AML-193 (cell line): ENCODE measurements at places on chromosomes 11 and 22.

DNA sequence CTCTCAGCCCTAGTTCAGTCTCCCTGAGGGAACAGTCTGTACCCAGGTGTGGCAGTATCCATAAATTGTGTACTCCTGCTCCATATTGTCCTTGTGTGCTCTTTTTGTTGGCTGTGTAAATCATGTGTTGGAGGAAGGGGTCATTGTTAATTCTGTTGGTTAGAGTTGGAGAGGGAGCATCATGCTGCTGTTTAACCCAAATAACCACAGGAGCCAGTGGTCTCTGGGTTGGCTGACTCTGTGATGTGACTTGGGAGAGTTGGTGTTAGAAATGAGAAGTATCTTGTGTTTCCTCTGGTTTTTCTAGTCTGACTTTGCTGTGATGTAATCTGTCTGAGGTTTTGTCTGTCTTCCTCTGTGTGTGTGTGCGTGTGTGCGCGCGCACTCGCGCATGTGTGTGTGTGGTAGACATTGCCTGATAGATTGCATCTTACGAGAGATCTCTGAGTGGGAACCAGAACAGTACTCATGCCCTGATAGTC, 30.5 kb downstream of the CTNND1 start:
- peak; percentile 94 for DNase-seq

GRCh38 chr22:38042488-38042790, 14.8 kb upstream of the PICK1 start:
- DNase-seq: peak; percentile 32

DNA sequence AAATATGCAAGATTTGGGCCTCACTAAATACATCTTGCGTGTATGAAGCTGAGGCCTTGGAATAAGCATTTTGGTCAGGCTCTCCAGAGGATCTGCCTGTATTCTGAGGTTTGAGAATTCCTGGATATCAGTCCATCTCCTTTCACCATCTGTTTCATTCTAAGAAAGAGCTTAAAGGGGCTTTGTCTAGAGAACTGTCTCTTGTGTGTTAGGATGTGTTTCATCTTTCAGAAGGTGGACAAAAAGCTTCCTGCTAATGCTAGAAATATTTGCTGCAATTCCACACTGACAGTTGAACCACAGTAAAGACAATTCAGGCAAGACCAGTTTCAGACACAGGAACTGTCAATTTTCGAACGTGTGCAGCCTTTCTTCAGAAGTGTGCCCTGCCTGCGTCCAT, 185.4 kb downstream of the DBX1 start:
- DNase-seq: no peak

DNA sequence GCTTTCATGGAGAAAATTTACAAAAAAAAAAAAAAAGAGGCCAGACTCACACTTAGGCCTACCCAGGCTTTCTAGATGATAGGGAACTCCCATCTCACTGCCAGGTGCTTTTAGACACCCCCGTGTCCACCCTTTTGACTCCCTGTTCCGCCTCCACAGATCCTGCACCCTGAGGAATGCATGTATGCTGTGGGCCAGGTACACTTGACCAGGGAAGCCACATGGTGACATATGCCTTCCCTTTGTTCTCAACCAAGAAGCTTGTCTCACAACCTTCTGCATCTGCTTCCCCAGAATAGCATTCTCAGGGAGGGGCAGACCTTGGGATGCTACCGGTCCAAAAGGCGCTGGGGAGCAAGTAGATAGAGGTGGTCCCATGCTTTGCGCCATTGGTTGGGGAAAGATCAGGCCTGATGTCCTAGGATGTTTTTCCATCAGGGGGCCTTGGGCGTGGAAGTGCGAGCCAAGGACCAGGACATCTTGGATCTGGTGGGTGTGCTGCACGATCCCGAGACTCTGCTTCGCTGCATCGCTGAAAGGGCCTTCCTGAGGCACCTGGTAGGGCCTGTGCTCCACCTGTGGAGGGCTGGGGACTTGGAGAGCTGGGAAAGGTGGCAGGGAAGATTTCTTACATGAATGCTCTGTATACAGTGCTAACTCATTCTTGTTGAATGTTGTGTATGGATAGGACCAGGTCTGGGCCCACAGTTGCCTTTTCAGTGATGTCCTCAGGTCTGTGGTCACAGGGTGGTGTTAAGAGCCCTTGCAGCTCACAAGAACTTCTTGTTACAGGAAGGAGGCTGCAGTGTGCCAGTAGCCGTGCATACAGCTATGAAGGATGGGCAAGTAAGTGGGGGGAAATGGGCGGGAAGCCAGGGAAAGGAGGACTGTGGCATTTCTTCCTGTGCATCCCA, 7.5 kb downstream of the HMBS start:
- DNase-seq: no peak

GRCh38 chr11:86740628-86741483, 59.5 kb upstream of the PRSS23 start:
- DNase-seq: peak; percentile 53

GRCh38 chr11:56251954-56252353, at the start of gene OR5T3:
OR5T3 (plus strand) TSS chr11:56252254; CDS start chr11:56252254, 0 bp downstream.
- DNase-seq: no peak

GRCh38 chr11:124831897-124832296, 31.7 kb upstream of the MSANTD2 start:
- no peak for DNase-seq

DNA sequence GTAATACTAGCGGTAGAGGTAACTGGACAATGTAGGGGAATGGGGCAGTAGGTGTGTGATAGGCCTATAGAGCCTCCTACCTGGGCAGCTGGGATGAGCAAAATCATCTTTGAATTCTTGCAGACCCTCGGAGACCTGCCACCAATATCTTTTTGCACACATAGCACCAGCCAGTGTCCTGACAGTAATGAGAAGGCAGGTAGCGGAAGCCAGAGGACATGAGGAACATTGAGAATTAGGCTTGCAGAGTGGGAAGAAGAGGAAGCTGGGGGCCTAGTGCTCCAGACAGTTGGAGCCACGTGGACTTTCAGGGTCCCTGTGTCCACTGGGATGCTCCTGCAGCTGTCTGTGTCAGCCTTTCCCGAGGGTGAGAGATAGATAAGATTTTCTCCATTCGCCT, 17.2 kb upstream of the SYT13 start:
- DNase-seq: no peak

DNA sequence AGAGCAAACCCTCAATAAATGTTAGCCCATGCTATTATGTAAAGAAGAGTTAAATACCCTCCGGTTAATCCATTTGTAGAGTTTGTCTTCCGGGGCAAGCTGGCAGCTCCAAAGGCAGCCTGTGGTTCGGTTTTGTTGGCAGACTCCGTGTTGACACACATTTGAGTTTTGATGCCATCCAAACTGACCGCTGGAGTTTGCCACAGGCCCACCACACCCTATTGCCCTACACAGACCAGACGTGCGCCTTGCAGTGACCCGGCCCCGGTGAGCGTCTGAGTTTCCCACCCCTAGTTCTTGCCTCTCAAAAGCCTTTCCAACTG, 25.1 kb downstream of the ELFN2 start:
- DNase-seq: no peak
